ENCODE measurements at places on chromosomes 13 and 19. TPM values are rescaled to one million over a fixed set of nuclear protein-coding genes. Genes with fewer than 3 reads are reported as not detected.

DNA sequence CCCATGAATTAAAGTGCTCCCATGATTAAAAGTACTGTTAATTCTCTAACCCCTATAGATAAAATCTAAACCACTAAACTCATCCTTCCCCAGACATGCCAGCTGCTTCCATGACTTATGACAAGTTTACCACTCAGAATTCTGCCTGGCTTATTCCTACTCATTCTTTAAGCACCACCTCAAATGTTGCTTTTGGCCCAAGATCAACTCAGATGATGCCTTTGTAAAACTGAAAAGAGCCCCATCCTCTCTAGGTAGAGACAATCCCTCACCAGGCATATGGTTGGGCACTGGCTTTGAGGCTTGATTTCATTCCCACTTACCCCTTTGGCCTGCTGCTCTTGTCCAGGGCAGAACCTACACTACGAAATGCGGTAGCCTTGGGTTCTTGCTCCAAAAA is 250.0 kb downstream of the DNAJC15 start:
- no peaks in the 10 kb centered on the region for H3K36me3 ChIP-seq
- no peak overlapping the region for H3K4me3 ChIP-seq
- H3K27ac ChIP-seq, result peak overlapping the region; percentile 6
- no peaks in the 10 kb centered on the region for H3K27me3 ChIP-seq

DNA sequence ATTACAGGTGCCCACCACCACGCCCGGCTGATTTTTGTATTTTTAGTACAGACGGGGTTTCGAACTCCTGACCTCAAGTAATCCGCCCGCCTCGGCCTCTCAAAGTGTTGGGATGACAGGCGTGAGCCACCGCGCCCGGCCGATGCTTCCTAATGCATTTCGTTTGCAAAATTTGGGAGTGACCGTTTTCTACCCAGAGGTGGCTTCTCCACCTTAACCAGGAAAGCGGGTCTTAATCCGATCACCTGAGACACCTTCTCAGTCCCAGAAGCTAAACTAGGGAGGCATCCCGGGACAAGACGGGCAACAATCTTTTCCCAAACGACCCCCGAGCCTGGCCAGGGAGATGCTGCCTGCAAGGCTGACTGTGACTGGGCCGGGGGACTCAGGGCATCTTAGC is 14.8 kb upstream of the MATK start:
- H3K27ac ChIP-seq, result no peak overlapping the region
- no peaks in the 10 kb centered on the region for H3K4me1 ChIP-seq
- no peaks in the 10 kb centered on the region for H3K36me3 ChIP-seq
- peaks cover 21% of the 10 kb centered on the region for H3K27me3 ChIP-seq
- H3K4me3 ChIP-seq, result no peak overlapping the region

MAST1 gene
- total RNA-seq, result 0.72 TPM

- peaks cover 22% of the 10 kb centered on the region for H3K36me3 ChIP-seq
- DNase-seq, result no peak
- no peak overlapping the region for H3K4me3 ChIP-seq
- no peaks in the 10 kb centered on the region for H3K27me3 ChIP-seq
Measured at GRCh38 chr13:29771247-29771646, 79.2 kb downstream of the UBL3 start.

- no peaks in the 10 kb centered on the region for H3K36me3 ChIP-seq
- H3K27me3 ChIP-seq, result no peaks in the 10 kb centered on the region
- no peaks in the 10 kb centered on the region for H3K4me1 ChIP-seq
- no peak for DNase-seq
- H3K27ac ChIP-seq, result no peak overlapping the region
Measured at GRCh38 chr13:47665043-47665442, 336.0 kb downstream of the SUCLA2 start.

PTPRH gene
- total RNA-seq, result 1.1 TPM

DNA sequence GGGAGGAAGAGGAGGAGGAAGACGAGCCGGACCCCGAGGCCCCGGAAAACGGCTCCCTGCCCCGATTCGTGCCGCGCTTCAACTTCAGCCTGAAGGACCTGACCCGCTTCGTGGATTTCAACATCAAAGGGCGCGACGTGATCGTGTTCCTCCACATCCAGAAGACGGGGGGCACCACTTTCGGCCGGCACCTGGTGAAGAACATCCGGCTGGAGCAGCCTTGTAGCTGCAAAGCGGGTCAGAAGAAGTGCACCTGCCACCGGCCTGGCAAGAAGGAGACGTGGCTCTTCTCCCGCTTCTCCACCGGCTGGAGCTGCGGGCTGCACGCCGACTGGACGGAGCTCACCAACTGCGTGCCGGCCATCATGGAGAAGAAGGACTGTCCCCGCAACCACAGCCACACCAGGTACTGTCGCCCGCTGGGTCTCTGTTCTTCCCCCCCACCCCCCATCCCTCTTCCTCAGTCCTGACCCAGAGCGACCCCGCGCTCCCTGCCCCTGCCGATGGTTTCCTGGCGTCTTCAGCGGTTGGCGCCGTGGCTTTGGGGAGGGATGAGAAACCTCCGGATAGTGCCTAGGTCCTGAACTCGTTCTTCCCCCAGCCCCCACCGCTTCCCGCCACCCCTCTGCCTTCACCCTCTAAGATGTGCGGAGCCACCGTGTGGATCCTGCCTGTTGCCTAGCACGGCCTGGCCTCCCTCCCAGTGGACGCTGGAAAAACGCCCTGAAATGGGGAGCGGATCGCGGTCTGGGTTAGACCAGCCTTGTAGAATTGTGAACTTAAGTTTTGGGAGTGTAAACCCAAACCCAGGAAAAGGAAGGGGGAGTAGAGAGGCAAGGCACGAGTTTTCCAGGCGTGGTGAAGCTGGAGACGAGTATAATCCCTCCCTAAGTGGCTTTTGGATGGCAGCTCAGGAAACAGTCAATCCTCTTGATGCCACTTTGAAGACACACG is 1.5 kb downstream of the HS6ST3 start:
- no peak overlapping the region for H3K27ac ChIP-seq
- H3K36me3 ChIP-seq, result no peaks in the 10 kb centered on the region
- H3K4me3 ChIP-seq, result no peak overlapping the region
- peak; percentile 74 for DNase-seq
- no peaks in the 10 kb centered on the region for H3K4me1 ChIP-seq
- peaks cover 64% of the 10 kb centered on the region for H3K27me3 ChIP-seq

GRCh38 chr13:112182251-112182650 is 115.3 kb downstream of the SOX1 start:
- no peak overlapping the region for H3K4me3 ChIP-seq
- DNase-seq, result no peak
- no peak overlapping the region for H3K27ac ChIP-seq
- H3K4me1 ChIP-seq, result no peaks in the 10 kb centered on the region
- no peaks in the 10 kb centered on the region for H3K36me3 ChIP-seq

NBEA gene
- 3.2 TPM for total RNA-seq

DNA sequence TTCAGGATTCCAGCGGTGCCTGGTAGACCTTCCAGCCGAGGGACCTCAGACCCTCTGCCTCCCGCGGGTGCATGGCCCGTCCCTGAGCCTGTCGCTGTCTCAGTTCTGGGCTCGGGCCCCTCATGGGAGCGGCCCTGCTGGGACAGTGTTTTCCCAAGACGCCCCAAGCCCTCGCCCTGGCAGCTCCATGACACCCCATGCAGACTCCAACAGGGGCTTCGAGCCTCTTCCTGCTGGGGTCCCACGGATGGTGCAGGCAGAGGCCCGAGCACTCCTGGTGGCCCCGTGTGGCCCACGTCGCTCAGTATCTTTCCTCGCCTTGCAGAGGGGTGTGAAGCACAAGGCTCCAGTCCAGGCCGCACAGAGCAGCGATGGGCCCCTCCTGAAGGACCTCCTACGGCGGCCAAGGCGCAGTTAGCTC is 88.8 kb upstream of the MCF2L start:
- H3K4me1 ChIP-seq, result no peaks in the 10 kb centered on the region
- no peaks in the 10 kb centered on the region for H3K27me3 ChIP-seq
- no peak overlapping the region for H3K27ac ChIP-seq
- no peak for DNase-seq
- no peak overlapping the region for H3K4me3 ChIP-seq
- H3K36me3 ChIP-seq, result no peaks in the 10 kb centered on the region

DNA sequence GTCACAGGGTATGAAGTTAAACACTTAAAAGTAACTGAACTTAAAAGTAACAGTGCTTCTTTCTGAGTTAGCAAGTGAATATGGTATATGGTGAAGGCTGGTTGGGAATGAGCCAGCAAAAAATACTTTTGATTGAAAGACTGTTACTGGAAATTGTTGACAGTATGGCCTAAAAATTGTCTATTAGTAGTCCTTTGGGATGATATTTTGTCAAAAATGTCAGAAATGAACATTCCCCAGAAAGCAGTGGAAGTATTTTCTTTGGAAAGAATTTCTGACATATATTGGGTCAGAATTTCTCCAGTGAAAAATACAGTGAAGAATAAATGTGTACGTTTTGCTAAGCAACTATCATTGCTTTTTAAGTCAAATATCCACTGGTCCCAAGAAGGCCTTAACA is 860.5 kb downstream of the PCDH9 start:
- no peak overlapping the region for H3K4me3 ChIP-seq
- H3K27me3 ChIP-seq, result no peaks in the 10 kb centered on the region
- no peak for DNase-seq
- no peaks in the 10 kb centered on the region for H3K36me3 ChIP-seq
- H3K4me1 ChIP-seq, result no peaks in the 10 kb centered on the region
- no peak overlapping the region for H3K27ac ChIP-seq

GRCh38 chr13:107867701-107868661 is 347.4 kb downstream of the LIG4 start:
- H3K27ac ChIP-seq, result peak overlapping the region; percentile 36
- peak; percentile 95 for DNase-seq
- no peaks in the 10 kb centered on the region for H3K36me3 ChIP-seq

DNA sequence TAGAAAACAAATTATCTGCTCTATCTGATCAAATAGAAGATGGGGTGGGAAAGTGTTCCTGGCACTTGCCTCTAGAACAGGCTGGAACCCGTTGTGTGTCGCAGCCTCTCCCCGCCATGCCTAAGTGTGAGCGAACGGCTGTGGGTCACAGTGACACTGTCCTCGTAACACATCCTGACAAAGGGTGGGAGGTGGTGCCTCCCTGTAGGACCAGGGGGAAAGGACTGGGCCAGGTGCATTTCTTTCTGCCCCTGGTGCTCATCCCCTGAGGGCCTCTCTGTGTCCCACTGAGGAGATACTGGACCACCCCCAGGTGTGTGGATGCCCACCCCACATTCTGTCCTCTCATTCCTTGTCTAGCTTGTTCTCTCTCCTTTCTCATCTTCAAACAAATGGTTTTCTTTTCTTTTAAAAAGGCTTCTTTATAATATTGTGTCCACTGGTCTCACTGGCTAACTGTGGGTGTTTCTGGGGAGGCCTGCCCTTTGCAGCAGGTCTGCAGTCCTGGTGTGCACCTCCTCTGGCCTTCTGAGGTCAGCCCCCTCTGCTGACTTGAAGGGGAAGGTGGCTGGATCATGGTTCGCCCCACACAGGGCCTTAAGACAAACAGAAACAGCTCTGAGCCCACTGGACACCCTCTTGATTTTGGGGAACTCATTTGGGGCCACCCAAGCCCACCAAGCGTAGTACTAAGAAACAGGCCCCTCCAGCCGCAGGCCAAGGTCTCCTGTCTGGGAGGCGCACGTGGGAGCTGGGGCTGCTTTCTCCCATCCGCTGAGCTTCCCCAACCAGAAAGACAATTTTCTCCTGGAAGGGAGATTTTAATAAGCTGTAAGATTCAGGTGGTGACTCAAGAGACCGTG is 152.5 kb upstream of the SOX1 start:
- no peak overlapping the region for H3K4me3 ChIP-seq
- H3K27me3 ChIP-seq, result no peaks in the 10 kb centered on the region
- no peaks in the 10 kb centered on the region for H3K36me3 ChIP-seq
- no peaks in the 10 kb centered on the region for H3K4me1 ChIP-seq
- peak; percentile 66 for DNase-seq

GRCh38 chr13:66503890-66504289 is 726.2 kb downstream of the PCDH9 start:
- no peak overlapping the region for H3K27ac ChIP-seq
- no peak overlapping the region for H3K4me3 ChIP-seq
- no peaks in the 10 kb centered on the region for H3K36me3 ChIP-seq
- no peaks in the 10 kb centered on the region for H3K4me1 ChIP-seq
- DNase-seq, result no peak

SOX21 gene
- total RNA-seq, result not detected

DNA sequence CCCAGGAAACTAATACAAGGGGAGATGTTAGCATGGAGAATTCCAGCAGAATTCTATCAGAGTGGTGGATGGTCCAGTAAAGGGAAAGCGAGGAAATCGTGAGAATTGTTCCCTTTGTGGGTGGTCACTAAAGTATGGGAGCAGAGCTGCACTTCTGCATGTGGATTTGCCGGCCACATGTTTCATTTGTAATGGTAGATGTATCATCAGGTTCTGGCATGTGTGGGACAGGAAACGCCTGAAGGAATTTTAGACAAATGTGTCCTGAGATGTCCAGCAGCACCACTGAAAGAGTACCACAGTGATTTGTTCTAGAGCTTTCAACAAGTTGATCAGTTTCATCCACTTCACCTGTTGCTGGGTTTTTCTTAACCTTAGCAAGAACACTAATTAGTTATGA is 308.4 kb downstream of the SHISA2 start:
- no peak overlapping the region for H3K27ac ChIP-seq
- peaks cover 8% of the 10 kb centered on the region for H3K4me1 ChIP-seq
- H3K27me3 ChIP-seq, result no peaks in the 10 kb centered on the region
- H3K36me3 ChIP-seq, result no peaks in the 10 kb centered on the region
- no peak overlapping the region for H3K4me3 ChIP-seq

DNA sequence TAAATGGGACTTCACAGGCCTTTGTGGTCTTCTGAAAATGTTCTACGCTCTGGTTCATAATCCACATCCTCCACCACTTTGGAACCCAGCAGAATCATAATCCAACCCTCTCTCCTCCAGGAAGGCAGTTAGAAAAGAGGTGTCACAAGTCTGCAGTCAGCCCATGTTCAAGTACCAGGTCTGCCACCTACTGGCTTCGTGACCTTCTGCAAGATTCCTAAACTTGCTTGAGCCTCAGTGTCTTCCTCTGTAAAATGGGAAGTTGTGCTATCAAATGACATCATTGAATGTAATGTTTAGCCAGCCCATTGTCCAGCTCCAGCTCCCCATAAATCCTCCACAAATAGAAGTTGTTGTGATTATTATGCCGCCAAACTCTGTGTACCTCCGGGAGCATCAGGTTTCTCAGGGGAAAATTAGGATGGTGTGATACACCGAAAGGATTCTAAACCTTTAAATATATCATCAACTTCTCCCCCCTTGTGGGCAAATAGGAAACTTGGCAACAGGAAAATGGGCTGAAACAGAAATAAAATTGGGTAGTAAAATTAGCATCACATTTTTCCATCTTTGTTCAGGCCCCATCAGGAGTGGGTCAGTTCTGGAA is 109.7 kb downstream of the NUFIP1 start:
- H3K4me1 ChIP-seq, result peaks cover 15% of the 10 kb centered on the region
- no peaks in the 10 kb centered on the region for H3K27me3 ChIP-seq
- H3K4me3 ChIP-seq, result no peak overlapping the region
- no peaks in the 10 kb centered on the region for H3K36me3 ChIP-seq

PLPPR3 gene
- total RNA-seq, result 0.36 TPM

Measured in osteoblast (primary cell).